ENCODE measurements at places on chromosomes 2 and 18.

- peak; percentile 77 for DNase-seq
Observed at GRCh38 chr2:26770986-26771586, 7.0 kb downstream of the SLC35F6 start.

GRCh38 chr2:54396107-54396506 is 60.0 kb upstream of the SPTBN1 start:
- no peak for DNase-seq

- no peak for DNase-seq
Observed at GRCh38 chr2:27408601-27409320, 630 bp downstream of the PPM1G start.

DNA sequence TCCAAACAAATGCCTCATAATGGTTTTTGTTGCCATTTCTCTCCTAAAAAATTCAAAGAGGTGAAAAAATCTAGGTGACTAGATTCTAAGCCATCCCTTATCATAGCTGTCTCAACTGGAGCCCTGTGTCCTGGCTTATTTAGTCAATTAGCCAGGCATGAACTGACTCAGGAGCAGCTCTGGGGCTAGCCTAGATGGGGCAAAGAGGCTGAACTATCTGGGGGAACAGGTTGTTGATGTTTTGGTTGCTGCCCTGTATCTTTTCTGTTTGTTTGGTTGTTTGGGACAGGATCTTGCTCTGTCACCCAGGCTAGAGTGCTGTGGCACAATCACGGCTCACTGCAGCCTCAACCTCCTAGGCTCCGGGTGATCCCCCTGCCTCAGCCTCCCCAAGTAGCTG is 14.7 kb downstream of the GEMIN6 start:
- no peak for DNase-seq

GRCh38 chr18:10197097-10197496 is 257.3 kb upstream of the APCDD1 start:
- DNase-seq, result no peak

DNA sequence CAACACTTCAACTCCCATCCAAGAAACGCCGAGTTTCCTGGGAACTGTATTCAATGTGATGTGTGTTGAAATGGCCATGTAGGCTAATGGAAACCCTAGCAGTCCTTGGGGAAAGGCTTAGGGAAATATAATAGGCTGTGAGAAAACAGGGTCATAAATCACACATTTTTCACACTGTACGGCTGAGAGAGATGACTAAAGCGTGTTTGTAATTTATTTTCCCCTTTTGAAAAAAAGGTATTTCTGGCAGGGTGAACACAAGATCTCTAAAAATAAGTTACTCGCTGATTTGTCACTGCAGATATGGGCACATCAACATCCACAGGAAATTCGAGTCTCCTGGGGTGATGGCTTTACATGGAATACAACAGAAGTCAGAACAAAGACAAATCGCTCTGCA is 109.6 kb upstream of the ST6GAL2 start:
- no peak for DNase-seq

- DNase-seq, result no peak
Observed at GRCh38 chr2:159090514-159091201, 122.2 kb downstream of the TANC1 start.

DNA sequence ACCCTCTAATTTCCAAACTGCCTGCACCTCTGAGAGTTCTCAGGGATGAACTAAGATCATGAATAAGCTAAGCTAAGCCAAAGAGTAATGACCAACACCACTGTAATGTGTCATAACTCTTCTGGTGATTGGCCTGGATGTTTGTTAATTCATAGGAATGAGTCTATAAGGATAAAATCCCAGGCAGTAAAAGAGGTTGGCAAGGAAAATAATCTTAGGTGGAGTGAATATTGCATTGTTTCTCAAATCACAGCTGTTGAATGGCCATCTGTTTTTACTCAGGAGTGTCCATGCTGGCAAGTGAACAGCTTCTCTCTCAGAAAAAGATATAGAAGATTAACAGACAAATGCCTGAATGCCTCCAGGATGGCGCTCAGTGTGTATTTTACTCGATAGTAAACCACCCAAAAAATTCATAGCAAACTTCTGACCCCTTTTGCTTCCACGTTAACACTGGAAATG is 60.8 kb upstream of the GLS start:
- no peak for DNase-seq

GRCh38 chr2:216392018-216392562 is 19.8 kb upstream of the MARCHF4 start:
- DNase-seq, result peak; percentile 51

DNA sequence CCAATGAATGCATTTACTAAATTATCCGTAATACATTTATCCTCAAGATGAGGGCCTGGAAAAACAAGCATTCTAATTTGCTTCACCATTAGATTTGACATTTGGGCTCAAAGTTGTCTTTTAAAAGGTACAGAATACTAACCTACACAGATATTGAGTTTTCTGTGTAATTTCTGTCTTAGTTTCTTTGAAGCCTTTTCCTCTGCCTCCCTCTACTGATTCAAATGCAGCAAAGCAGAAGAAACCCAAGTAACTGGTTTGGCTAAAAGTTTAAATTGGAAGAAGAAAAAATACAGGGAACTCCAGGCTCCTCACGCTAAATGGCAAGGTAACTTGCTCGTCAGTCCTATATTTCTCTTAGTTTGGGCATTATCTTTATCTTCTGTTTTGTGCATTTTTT is 53.3 kb upstream of the SLC5A7 start:
- DNase-seq, result no peak

GRCh38 chr2:145339646-145340045 is 819.7 kb upstream of the ZEB2 start:
- no peak for DNase-seq

GRCh38 chr18:68699043-68699442 is 15.9 kb downstream of the TMX3 start:
- DNase-seq, result no peak

GRCh38 chr2:45957533-45958227 is 306.2 kb downstream of the PRKCE start:
- DNase-seq, result no peak

DNA sequence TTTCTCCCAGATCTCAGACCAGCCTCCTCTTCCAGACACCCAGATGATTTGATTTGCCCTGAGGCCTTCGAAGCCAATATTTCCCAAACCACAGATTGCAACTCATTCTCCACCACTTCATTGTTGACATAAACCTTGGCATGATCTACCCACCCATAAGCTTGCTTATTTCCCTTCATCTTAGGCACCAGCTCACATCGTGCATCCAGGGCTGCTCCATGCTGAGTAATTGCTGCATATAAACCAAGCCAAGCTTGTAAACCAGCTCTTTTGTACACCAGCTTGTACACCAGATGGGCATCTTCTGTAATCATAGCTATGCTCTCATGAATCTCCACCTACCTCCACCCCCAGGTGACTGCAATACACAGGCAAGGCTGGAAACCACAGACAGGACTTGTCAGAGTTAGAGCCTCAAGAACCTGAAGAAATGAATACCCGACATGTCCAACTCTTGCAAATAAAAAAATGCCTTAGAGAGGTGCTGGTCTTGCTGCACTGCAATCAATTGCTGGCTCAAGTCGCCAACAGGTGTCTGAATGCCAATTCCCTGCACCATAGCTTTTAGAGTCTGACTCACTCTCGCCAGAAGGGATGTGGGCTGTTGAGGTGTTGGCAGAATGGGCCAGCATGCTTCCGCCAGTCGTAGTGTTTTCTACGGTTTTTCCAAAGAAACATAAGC is 31.5 kb downstream of the TRABD2A start:
- DNase-seq, result no peak

DNA sequence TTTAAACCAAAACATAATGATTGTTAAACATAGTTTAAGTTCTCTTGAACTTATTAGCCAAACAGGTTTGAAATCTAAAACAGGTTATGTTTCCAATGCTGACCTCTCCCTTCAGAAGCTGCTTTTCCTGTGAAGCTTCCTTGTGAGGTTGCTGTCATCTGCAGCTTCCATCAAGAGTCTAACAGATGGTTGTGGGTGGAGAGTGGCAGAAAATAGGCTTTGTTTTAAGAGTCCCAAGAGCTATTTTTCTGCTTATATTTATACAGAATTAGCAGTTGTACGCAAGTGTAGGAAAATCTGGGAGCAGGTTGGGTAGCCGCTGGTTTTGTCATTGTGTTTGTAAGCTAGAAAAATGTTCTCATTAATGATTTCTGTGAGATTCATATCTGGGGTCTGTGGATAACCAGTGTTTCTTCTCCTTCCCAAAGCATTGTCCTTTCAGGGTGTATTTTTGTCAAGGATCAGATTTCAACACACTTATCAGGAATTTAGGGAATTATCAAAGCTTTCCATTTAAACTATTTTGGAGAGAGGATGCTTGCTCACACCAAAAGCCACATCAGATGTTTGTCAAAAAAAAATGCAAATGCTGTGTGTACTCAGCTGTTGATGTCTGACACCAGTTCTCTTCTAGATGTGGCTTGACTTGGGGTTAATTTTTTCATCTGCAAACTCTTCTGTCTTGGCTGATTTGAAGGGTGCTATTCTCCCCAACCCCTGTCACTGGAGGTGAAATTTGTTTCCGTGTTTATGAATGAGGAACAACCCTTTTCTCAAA is 78.1 kb upstream of the KIF5C start:
- DNase-seq, result no peak

GRCh38 chr2:65586516-65586915 is 154.1 kb upstream of the SPRED2 start:
- no peak for DNase-seq

- peak; percentile 91 for DNase-seq
Observed at GRCh38 chr2:241734467-241735208, at the start of gene D2HGDH. Gene D2HGDH (plus strand): TSS chr2:241734630. CDS start chr2:241735225, 595 bp downstream.

DNA sequence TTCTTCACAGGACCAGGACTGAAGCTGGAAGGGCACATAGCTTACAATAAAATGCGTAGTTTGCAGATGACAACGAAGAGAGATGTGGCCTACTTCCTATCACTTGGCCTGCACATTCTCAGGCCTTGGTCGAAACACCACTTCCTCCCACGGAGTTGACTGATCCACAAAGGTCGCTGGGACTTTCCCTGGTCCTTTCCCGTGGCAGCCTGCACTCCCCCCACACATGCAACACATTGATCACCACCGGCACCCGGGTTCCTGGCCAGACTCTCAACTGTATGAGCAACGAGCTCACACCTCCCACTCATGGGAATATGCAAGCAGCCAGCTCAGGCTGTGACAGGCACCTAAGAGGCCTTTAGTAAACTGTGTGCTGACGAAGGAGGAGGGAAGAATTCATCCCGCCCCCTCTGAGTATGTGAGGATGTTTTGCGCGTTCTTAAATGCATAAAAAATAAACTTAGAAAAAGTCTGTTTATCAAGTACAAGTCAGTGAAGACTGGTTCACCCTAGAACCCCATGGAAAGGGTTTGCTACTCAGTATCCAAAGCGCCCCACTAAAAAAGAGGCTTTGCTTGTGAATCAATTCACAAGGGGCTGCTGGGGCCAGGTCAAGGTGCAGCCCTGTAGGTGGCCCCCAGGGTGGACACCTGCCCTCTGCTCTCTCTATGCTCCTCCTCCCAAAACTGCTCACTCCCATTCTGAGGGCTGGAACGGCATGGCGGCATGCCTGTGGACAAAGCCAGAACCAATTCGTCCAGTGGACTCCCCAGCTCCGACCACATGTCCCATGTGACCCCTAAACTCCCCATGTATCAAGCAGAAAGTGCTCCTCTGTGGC is 154.3 kb downstream of the EIPR1 start:
- DNase-seq, result no peak

DNA sequence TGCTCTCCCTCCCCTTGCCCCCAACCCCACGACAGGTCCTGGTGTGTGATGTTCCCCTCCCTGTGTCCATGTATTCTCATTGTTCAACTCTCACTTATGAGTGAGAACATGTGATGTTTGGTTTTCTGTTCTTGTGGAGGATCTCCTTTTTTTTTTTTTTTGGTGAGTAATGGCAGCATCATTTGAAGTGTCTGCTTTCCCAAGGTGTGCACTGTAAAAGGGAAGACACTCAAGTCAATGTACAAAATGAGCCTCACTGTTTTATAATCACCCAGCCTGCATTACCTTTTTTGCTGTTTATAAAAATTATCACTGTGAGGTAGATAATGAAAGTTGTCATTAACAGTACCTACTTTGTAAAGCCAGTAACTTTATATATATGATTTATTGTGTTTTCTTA is 56.9 kb downstream of the INSIG2 start:
- DNase-seq, result no peak

GRCh38 chr2:54274781-54275242 is 18.8 kb upstream of the TSPYL6 start:
- DNase-seq, result peak; percentile 50

GRCh38 chr2:67625690-67626475 is 228.8 kb downstream of the ETAA1 start:
- DNase-seq, result no peak

DNA sequence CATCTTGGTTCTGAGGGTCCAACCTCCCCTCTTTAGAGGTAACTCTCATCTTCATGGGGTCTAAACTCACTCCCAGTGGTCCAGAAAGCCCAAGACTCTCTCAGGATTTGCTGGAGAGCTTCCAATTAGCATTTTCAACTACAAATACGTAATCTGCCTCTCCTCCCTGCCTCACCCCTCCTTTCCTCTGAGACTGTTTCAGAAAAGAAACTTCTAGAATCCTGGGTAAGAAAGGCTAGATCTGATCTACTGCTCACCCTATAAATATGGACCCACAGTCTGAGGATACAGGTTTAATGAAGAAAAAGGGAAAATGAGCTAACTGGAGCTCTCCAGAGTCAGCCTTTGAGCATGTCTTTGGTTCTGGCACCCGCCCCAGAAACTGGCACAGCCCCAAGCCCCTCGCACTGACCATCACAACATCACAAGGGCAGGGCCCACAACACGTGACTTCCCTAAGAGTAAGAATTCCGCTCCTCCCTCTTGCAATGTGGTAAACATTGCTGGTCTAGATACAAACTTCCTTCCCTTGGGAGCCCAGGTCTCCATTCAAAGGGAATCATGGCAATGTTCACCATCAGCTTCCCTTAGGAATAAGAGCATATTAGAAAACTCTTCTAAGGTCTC is 21.7 kb upstream of the IHH start:
- no peak for DNase-seq

DNA sequence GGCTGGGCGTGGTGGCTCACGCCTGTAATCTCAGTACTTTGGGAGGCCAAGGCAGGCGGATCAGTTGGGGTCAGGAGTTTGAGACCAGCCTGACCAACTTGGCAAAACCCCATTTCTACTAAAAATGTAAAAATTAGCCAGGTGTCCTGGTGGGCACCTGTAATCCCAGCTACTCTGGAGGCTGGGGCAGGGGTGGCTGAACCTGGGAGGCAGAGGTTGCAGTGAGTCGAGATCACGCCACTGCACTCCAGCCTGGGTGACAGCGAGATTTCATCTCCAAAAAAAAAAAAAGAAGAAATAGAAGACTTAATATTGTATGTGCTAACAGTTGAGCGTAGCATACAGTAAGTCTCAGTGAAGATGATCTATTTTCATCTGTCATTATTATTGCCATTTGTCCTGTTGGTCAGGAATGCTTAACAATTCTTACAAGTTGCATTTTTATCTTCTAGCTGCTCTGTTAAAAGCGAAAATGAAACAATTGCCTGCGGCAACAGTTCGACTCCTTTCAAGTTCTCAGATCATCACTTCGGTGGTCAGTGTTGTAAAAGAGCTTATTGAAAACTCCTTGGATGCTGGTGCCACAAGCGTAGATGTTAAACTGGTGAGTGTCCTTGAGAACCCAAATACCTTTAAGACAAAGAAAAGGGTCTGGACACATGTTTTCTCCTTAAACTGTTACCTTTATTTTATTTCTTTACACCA is 7.2 kb downstream of the PMS1 start:
- DNase-seq, result no peak
